ENCODE measurements at places on chromosomes 12 and 14.
A peak's percentile ranks its signal among the peaks of the same experiment; 100 is the strongest.

DNA sequence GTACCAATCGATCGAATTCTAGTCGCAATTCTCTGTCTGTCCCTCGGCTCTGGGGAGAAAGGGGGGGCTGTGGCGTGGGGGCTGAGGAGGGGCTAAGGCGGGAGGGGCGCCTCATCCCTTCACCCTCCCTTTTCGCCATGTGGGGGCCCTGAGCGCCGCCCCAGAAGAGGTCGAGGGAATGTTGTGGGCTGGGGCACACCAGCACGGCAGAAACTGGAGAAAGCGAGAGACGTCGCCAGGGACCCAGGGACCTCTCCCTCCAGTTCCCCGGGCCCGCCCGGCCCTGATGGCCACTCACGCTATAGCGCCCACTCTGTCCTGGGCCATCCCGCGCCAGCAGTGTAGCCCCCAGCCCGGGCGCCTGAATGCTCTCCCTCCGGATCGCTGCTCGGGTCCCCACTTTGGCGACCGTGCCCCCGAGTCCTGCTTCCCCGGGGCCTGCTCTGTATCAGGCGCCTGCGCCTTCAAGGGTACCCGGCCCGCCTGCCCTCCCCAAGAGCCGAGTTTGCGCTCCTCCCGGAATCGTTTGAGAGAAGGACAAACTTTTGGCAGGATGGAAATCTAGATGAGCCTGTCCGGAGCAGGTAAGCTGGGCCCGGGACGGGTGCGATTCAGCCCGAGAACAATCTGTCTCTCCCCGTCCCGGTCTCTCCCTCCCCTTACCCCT lies 62.6 kb downstream of the SMUG1 start:
- DNase-seq = no peak

DNA sequence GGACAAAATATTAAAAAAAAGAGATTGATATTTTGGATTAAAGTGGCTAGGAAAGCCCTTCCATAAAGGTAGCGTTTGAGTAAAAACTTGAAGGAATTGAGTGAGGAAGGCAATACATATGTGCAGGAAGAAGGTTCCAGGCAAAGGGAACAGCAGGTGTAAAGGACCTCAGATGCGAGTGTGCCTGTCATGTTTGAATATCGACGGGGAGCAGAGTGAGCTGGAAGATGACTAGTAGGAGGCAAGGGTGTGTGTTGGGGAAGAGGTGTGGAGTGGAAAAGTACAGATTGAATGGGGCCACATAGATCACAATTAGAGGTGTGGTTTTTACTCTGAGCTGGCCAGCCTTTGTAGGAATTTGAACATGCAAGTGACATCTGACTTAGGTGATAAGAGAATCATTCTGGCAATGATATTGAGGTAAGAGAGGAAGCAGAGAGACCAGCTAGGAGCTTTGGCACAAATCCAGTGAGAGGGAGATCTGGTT lies 15.0 kb upstream of the FBXO33 start:
- peak; percentile 29 for DNase-seq

- no peak for DNase-seq
These were observed 23.0 kb downstream of the JAG2 start for GRCh38 chr14:105145381-105146180.

DNA sequence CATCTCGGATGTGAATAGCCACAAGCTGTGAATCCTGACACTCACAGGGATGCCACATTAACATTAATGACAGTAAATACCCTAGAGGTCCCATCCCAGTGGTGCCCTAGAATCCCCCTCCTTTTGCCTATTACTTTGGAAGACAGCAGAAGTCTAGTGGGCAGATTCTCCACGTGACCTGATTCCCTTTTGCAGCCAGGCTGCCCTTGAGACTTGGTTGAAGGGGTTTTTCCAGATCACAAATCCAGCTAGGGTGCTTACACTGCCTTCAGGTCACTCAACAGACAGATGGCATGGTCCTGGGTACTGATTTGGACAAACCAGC lies 8.7 kb downstream of the HDAC7 start:
- DNase-seq = no peak

DNA sequence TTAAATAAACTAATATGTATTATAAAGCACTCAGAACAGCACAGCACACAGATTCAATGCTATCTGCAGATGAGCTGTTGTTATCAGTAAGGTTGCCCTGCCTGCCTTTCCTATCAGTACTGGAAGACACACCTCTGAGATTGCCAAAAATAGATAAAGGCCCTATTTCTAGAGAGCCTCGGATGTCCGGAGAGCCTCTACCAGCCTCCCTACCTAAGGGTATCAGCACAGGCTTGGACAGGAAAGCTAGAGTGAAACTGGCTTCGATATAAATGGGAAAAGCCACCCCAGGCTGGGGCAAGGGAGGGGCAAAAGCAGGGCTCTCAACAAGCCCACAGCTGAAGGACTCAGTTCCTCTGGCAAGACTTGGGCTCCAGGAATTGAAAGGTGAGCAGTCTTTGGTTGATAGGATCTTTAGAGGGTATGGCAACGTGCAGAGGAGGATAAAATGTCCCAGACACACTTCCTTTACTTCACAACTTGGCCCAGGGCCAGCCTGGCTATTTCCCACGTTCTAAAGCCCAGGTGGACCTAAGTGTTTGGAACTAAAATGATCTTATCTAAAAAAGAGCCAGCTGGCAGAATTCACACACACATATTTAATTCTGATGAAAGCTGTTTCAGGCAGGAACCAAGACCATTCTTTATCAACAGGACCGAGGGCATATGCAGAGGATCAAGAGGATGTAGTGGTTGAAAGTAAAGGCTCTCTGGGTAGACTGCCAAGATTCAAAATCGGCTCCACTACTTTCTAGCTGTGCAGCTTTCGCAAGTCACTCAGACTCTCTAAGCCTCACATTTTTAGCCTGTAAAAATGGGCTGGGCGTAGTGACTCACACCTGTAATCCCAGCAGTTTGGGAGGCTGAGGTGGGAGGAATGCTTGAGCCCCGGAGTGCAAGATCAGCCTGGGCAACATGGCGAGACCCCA lies 37.8 kb upstream of the ITPR2 start:
- DNase-seq = no peak

DNA sequence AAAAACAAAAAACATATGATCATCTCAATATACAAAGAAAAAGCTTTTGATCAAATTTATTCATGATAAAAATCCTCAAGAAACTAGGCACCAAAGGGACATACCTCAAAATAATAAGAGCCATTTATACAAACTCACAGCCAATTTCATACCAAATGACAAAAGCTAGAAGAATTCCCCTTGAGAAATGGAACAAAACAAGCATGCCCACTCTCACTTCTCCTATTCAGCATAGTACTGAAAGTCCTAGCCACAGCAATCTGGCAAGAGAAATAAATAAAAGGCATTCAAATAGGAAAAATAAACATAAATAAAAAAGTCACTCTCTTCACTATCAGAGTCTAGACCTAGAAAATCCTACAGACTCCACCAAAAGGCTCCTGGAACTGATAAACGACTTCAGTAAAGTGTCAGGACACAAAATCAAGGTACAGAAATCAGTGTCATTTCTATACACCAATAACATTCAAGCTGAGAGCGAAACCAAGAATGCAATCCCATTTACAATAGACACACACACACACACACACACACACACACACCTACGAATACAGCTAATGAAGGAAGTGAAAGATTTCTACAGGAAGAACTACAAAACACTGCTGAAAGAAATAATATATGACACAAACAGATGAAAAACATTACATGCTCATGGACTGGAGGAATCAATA lies 1486.2 kb upstream of the SEL1L start:
- DNase-seq = no peak

DNA sequence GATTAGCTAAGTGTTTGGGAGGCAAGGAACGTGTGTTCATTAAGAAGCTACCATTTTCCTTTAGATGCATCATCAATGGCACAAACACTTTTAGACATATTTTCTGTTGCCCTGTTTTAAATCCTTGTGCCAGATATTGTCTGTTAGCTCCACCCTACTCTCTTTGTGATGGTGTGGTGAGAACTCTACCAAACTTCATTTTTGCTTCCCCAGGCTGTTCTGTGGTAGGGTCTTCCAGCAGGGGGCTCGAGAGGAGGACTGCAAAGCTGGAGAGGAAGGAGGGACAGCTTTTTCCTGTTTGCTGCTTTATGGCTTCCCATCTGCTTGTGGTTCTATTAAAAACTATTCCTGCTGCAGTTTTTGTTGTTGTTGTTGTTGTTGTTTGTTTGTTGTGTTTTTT lies 23.8 kb upstream of the STRAP start:
- no peak for DNase-seq

DNA sequence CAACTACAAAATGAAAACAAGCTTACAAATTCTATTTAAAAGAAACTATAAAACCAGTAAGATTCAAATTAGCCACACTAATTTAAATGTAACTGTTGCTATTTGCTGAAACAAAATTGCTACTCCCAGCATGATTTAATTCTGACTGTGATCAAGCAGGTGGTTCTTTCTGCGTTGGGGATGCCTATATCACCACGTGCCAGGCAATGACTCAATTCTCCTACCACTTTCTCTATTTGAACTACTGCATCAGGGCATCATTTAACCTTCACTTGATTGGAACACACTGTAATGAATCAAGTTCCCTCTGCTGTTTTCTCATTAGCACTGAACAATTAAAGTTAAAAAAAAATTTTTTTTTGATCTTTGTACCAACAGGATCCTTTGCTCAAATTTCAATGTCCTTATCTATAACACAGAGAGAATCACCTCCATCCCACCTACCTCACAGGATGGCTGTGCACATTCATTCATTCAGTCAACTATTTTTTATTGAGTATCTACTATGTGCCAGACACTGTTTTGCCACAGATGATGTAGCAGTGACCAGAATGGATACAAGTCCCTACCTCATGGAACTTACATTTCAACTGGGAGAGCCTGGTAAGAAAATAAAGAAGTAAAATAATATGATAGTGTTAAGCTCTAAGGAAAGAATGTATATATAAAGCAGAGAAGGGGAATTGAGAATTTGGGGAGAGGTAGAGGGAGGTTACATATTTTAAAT lies 8.0 kb upstream of the ACTN1 start:
- no peak for DNase-seq

DNA sequence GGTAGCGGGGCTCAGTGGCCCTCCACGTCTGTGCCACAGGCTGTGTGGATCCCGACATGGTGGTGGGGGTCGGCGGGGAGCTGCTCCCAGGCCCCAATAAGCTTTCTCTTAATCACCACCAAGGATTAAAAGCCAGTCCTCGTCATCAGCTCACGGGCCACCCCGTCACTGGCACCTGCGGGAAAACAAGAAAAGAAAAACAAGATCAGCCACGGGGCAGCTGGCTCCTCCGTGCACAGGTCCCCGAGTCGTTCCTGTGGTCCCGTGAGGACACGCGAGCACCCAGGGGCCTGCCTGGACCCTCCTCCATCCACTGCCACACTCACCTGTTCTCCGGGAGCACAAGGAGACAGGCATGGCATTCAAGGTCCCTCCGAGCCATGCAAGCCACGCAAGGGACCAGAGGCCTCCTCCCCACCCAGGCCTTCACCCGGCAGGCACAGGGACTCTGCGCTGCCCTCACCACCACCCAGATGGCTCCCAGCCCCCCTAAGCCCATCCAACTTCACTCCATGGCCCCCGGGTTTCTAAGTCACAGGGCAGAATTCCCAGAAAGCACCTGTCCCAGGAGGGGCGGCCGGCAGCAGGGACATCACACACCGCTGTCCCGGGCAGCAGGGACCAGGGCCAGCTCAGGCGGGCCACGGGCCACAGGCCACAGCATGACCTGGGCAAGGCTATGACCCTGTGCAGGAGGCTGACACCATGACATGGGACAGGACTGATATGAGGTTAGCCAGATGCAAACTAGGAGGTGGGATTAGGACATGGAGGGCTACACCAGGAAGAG lies 72.0 kb downstream of the NCOR2 start:
- DNase-seq = no peak

DNA sequence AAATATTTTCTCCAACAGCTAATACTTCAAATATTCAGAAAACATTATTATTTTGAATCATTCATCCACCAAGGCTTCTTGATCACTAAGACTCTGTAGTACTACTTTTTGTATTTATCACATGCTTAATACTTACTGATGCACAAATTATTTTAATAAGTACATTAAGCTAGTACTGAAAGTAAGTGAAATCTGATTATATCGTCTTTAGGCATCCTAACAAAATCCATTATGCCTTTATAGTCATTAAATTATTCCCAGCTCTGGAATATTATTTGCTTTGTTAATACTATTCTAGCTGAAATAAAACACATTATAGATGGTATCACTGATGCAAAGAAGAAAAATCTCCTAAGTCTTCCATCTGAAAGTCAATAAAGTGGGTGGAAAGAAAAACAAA lies 75.1 kb upstream of the TTC7B start:
- DNase-seq = no peak

DNA sequence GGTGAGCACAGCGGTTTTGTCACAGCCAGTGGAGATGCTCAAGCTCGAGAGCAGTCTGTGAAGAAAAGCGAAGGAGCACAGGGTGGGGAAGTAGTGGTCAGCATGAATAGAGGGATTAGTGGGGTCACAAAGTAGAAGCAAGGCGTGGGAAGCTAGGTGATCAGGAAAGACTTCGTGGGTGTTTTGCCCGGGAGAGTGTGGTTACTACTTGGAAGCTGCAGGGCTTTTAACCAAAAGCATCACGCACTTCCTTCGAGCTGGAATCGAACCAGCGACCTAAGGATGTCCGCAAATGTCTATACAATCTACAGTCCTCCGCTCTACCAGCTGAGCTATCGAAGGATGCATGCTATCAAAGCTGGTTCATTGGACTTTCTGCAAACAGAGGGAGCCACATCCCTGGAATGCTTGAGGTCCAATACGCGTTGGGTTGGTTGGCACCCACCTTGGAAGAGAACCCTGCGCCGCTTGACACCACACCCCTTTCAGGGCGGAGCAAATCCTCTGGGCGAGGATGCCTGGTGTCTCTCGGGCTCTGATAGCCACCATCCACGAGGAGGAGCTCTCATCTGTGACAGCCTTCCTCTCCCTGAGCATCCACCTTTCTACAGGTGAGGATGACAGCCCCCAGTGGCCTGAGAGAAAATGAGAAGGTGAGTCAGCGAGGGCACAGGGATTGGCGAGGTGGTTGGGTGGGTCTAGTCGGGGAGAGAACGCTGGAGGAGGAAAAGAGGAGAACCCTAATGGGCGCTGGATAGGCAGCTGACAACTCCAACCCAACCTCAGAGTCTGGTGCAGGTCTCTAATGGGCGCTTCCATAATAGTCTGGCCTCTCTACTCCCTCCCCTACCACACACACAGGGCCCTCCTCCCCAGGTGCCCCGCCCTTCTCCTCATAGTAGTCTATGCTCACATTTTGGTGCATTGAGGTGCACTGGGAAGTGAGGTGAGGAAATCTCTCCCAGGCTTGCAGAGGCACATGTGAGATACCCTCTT lies 16.0 kb upstream of the OR6S1 start:
- no peak for DNase-seq

- DNase-seq = no peak
These were observed 61.5 kb upstream of the PTGR2 start for GRCh38 chr14:73789989-73790581.

DNA sequence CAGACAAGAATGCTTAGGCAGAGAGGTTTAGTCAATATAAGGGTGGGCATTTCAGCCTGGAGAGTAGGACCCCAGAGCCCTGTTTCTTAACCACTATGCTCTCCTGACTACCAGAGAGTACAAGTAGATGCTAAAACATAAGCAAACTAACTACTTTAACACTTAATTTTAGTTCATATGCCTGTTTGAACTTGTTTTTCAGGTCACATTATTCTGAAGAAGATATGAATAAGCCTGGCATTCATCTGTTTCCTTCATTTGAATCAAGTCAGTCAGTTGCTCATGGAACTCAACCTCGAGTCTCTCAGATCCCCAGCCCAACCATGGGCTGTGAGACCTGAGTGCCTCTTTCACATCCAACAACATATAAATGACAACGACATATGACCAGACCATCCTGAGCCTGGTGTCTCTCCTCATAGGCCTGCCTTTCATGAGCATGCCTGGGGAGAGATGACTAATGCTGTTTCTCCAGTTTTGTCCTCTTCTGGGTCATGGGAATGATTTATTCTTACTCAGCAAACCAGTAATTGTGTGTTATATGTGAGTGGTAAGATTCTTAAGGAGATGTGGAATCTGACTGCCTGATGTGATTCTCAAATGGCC lies 251.1 kb upstream of the BTG1 start:
- no peak for DNase-seq
